Activated T-cell treated with anti-CD3 and anti-CD28 coated beads, Interleukin-2, amount 50 U/mL, for 72 hours (primary cell): ENCODE measurements at places on chromosomes 16 and 17.

DNA sequence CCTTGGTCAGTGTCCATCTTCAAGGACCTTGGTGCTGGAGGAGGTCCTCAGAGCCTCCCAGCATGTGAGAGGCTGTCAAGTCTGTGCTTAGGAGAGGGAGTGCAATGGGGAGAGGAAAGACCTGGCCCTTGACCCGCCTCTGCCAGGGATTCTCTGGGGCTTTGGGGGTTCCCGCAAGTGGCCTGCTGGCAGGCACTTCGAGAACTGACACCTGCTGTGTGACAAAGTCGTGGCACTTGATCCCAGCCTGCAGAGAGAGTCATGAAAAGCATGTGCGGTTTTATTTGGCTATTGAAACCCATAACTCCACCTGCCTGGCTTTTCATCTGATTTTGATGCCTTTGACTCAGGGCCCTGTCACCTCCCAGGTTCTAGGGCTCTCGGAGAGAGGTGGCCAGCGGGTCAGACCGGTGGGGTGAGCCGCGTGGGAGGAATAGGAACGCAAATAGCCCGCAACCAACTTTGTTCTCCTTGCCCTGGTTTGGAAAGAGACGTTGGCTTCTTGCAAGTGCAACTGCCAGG lies 42.8 kb upstream of the GSE1 start:
- DNase-seq, result no peak

GRCh38 chr17:32654324-32654723 lies 167.5 kb downstream of the CDK5R1 start:
- no peak for DNase-seq

- DNase-seq, result no peak
Measured at GRCh38 chr16:27149986-27150385, 53.3 kb upstream of the KDM8 start.

DNA sequence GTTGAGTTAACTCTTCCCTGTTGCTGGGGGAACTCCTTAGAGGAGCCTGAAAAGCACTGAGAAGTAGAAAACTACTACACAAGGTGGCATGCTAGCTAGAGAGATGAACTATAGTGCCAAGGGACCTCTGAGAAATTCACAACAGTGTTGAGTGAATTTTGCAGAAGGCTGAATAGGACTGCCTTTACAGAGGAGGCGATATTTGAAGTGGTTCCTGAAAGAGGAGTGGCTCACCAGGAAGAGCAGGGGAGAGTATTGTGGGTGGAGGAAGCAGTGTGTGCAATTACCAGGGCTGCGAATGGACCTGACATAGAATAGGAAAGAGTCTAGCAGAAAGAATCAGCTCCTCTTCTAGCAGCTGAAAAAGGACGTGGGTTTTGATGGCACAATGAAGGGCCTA lies 66.4 kb downstream of the CDK5R1 start:
- no peak for DNase-seq

DNA sequence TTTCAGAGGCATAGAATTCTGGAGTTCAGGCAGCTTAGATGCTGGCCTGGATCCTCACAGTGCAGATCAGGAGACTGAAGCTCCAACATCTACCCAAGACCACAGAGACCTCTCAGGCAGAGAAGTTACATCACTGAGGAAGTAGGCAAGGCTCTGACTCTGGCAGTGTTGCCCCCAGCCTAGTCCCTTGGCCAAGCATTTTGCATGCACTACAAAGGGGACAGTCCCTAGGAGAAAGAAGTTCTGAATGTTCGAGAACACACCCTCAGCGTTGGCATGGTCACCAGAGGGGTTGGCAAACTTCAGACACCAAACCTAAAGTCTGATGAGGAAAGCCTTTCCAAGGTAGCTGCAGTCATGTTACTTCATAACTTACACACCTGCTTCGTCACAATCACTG lies 2.5 kb downstream of the RANBP10 start:
- DNase-seq, result peak; percentile 32

DNA sequence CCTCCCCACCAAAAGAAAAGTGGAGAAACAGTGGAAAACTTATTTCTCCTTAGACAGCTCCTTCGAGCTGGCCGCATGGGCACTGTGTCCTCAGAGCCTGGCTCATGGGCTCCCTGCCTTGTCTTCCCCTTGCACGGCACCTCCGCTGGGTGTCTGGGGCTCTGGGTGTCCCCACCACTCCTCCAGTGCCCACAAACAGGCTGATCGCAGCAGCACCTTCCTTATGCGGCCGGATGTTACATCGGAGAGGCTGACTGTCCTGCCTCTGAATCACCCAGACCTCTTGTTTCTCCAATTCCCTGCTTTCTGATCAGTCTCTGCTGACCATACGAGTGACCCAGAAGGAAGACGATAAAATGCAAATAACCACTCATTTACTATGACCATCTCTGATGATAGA lies 121.7 kb downstream of the SLC39A11 start:
- no peak for DNase-seq

DNA sequence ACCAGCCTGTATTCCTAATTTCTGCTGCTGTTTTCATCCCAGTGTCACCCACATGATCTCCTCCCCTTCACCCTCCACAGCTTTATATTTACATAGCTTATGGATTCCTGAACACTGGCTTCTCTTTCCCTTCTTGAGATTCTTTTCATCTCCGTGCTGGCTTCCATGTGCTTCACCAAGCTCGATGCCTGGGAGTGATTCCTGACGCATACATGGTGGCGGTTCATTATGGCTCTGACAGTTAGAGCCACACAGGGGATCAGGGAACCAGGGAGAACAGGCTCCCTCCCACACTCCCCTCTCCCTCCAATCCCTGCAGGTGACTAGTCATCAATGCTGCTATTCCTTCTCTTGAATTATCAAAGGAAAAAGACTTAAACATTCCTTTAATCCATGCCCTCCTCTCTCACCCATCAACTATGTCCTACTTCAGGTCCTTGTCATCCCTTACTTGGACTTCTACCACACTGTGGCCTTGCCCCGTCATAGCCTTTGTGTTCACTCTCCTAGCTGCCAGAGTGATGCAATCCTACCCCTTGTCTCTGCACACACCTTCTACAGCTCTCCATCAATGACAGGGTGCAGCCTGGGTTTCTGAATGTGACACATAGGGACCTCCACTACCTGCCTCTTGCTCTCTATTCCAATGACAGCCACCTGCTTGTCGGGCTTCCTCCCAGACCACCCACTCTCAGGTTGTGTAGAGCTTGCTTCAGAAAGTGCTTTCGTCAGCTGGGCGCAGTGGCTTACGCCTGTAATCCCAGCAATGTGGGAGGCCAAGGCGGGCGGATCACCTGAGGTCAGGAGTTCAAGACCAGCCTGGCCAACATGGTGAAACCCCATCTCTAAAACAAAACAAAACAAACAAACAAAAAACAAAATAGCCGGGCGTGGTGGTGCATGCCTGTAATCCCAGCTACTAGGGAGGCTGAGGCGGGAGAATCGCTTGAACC lies 43.6 kb downstream of the MYH13 start:
- DNase-seq, result no peak

- DNase-seq, result no peak
Measured at GRCh38 chr16:80536238-80536637, 4.6 kb upstream of the DYNLRB2 start.

DNA sequence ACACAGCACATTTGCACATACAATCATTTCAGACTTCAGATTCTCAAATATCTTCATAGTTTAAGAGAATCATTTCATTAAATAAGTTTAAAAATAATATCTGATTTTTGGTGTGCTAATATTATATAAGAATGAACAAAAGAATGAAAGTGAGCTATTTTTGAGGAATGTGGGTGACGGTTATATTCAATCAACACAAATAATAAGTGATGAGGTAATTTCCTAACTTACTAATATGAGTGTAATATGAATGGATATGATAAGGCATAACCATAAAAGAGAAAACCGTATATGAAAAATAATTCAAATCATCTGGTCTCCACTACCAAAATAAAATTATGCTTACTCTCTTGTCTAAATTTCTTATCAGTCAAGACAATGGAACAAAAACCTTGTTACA lies 68.4 kb upstream of the NACA2 start:
- DNase-seq, result no peak

DNA sequence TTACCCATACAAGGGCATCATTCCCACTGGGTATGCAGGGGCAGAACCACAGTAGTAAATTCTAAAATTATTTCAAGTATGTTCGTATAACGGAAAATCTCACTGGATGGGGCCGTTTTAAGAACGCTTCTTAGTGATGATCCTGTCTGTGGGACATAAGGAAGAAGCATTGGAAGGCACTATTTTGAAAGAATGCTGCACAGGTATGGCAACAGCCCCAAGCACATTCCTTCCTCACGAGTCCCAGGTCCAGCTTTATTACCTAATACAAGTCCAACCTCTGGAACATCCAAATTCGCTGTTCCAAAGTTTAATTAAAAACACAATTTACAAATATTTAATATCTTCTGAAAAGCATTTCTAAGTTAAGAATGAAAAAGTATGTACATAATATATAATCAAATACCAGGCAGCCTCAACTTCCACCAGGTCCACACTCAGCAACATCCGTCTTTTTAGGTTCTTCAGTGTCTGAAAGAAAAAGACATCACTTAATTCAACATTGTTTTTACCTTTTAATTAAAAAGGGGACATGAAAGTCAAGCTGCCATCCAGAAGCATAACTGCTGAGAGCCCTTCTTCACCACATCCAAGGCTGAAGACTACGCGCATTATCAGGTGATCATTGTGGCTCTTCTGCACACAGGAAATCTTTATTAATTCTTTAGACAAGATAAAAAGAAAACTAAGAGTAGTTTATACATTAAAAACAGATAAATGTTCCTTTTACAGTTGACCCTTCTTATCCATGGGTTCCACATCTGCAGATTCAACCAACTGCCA lies 49.8 kb downstream of the BRD7 start:
- DNase-seq, result no peak

DNA sequence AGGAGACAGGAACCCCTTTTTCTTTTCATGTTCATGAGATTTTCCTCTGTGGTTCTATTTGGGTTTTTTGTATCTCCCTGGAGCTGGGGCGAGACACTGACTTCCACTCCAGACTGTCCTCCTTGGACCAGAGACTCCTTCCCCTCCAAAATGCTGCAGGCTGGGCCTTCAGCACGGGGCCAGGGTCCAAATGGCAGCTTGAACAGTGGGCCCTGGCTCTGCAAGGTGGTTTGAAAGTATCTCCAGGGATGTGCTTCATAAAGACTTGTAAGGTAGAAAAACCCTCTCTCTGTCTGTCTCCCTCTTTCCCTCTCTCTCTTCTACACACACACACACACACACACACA lies 236.1 kb downstream of the ZNF423 start:
- no peak for DNase-seq

DNA sequence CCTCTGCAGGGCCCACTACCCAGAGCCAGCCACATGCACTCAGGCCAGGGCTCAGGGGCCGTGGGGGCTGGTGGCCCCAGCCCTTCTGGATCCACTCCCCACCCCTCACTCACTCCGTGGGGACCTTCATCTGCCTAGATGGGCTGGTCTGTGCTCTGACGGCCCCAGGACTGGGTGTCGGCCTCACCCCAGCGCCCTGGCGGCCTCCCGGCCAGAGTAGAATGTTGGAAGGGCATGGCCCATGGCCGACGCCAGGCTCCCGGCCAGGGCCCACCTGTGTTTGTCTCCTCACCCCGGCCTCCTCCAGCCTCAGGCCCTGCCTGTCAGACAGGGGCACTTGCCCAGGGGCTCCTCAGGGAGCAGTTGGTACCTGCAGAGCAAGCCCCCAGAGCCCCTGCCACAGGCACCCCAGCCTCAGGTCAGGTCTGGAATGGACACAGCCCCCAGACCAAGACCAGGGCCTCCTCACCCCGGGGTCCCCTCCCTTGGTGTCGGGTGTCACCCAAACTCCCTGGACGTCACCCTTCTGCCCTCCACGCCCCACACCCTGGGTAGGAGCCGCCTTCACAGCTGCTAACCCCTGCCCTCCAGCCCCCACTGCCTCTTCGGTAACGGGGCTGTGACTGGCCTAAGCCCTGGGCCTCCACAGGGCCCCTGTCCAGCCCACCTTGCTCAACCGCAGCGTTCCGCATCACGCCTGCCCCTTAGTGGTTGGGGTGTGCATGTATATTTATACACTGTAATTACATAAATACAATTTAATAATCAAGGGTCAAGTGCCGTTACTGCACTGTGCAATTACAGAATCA lies 3.0 kb upstream of the CDH15 start:
- DNase-seq, result no peak

GRCh38 chr17:77884019-77884418 lies 74.5 kb upstream of the TNRC6C start:
- no peak for DNase-seq

- no peak for DNase-seq
Measured at GRCh38 chr17:1216217-1217088, 36.7 kb upstream of the ABR start.

DNA sequence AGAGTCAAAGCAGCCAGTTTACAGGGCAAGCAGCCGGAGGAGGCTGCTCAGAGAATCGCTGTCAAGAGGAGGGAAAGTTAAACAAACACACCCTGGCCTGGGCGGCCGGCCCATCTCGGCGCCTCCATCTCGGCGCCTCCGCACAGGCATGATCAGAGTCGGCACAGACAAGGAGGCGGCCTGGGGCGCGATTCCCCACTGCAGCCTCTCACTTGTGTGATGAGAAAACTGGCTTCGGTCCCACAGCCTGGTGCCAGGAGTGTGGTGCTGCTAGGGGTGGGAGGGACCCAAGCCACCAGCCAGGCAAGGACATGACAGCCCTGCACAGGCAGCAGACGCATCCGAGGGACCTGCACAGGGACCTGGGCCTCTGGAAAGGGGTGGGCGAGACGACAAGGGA lies 17.7 kb downstream of the SLC38A10 start:
- no peak for DNase-seq

GRCh38 chr16:66226762-66227161 lies 139.7 kb upstream of the CDH5 start:
- no peak for DNase-seq

DNA sequence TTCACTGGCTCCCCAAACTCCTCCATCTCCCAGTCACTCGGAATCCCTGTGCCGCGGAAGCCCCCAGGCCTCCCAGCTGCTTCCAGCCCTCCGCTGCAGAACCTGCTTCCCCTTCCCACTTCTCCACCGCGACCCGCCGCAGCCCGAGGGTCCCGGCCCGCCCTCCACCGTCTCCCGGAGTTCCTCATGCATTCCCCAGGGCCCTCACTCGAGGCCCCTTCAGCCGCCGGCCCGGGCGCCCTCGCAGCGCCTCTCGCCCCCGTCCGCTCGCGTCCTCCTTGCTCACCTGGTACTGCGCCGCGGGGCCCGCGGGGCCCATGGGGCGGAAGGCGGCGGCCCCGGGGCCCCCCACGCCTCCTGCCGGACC lies 329 bp downstream of the SMARCD2 start:
- DNase-seq, result no peak

DNA sequence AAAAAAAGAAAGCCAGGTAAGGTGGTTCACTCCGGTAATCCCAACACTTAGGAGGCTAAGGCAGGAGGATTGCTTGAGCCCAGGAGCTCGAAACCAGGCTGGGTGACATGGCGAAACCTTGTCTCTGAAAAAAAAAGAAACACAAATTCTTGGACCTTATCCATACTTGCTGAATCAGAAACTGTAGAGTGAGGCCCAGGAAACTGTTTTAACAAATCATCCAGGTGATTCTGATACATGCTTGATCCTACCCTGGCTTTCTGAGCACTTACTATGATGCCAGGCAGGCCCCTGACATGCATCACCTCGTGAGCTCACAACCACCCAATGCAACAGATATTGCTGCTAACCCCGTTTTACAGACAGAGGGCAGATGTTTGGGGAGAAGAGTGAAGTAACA lies 4.0 kb upstream of the NAE1 start:
- no peak for DNase-seq

GRCh38 chr17:6592173-6592572 lies 35.8 kb upstream of the PITPNM3 start:
- DNase-seq, result no peak

GRCh38 chr17:15231851-15232516 lies 33.1 kb downstream of the PMP22 start:
- DNase-seq, result no peak
